Fibroblast of lung (primary cell): ENCODE measurements at places on chromosomes 7 and 10.

GRCh38 chr7:94012746-94013145 is 8.6 kb upstream of the BET1 start:
- no peak for DNase-seq

GRCh38 chr7:78558566-78558965 is 760.0 kb downstream of the PHTF2 start:
- DNase-seq: no peak

DNA sequence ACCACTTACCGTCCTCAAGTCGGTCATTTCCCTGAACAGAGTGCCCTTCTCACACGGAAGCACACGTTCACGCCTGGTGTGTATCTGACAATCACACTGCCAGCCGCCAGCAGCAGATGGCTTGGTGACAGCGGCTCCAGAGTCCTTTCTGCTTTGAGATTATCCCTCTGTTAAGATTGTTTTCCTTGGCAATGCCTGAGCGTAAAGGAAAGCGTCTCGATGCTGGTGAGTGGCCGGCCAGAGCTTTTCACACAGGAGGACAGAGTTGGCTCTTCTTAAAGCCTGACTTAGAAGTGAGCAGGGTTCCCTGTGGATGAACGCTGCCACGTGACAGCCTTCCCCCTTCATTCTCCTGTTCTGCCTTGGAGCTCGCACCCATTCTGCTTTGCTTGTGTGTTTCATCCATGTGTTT is 22.1 kb upstream of the PRKAR1B start:
- peak; percentile 31 for DNase-seq

DNA sequence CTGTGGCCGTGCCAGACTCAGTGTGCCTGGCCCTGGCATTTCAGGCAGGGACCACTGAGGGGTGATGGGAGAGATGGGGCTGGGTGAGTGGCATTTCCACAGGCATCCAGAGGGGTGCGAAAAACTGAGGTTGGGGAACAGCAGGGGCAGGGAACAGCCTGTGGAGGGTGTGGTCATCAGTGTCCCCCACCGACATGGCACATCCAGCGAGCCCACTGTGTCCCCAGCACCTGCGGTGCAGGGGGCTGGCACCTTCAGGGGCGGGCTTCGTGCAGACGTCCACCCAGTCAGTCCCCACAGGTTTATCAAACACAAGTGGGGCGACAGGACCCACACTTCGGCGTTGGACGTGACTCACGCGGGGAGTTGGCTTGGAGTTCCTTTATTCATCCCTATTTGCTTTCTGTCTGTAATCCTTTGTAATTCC is 14.8 kb downstream of the CUX1 start:
- no peak for DNase-seq

- DNase-seq: no peak
These were observed 13.9 kb downstream of the STX1A start for GRCh38 chr7:73705551-73705920.

GRCh38 chr7:1752771-1753563 is 82.9 kb downstream of the ELFN1 start:
- no peak for DNase-seq

GRCh38 chr7:19009936-19010280 is 107.5 kb downstream of the TWIST1 start:
- DNase-seq: peak; percentile 81

GRCh38 chr7:127437837-127438236 is 45.3 kb upstream of the ZNF800 start:
- DNase-seq: peak; percentile 87

- DNase-seq: no peak
These were observed 94.5 kb downstream of the RELN start for GRCh38 chr7:103894656-103895596.

DNA sequence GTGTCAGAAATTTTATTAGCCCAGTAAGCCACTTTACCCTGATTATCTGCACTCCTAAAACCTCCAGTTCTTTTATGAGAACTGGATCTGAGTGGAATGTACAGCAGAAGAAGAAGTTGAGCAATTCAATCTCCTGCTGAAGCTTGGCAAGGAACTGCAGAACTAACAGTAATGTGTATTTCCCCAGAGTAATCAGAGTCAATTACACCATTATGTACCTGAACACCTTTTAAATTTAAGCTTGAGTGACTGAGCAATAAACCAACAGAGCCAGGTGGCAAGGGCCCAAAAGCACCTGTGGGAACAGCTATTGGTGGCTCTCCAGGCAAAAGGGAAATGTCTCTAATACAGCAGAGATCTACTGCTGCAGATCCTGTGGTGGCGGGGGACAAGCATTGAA is 40.1 kb upstream of the AKR1C2 start:
- no peak for DNase-seq

GRCh38 chr10:79238158-79238520 is 109.1 kb upstream of the PPIF start:
- no peak for DNase-seq

DNA sequence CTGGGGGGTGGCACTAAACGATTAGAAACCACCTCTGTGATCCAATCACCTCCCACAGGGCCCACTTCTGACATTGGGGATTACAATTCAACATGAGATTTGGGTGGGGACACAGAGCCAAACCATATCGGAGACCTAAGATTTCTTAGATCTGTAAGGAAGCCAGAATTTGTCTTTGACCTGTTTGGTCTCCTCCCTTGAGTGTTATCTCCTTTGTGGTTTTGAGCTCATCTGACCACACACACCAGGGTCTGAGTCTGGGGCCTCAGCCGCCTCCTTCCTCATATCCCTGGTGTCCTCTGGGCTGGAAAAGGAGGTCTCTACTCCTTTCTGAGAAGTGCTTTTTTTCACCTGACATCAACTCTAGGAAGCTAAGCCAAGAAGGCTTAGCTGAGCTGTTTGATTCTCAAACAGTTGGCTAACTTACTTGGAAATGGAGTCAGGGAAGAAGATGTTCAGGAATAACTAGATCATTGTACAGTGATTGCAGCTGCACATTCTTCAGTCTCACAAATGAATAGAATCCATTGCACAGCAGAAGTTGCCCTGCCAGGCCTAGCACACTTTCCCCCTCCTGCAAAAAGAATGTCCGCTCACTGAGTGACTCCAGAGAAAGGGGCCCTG is 167.4 kb downstream of the ARHGAP21 start:
- no peak for DNase-seq

- DNase-seq: no peak
These were observed 32.8 kb downstream of the MKRN1 start for GRCh38 chr7:140446467-140446866.

DNA sequence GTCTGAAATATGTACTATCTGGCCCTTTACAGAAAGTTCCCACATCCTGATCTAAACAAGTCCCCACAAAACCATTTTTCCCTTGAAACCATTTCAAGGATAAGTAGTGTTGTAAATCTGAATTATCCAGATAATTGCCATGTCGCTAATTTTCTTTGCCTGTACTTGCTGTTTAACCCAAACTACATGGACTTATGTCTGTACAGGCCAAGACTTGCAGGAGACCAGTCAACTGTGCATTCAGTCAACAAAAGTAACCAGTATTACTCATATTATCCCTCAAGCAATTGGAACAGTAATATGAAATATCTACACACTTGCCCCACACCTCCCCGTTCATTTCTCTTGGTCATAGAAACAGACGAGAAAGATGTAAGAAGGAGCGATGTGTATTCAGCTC is 347.8 kb upstream of the NFE2L3 start:
- no peak for DNase-seq

DNA sequence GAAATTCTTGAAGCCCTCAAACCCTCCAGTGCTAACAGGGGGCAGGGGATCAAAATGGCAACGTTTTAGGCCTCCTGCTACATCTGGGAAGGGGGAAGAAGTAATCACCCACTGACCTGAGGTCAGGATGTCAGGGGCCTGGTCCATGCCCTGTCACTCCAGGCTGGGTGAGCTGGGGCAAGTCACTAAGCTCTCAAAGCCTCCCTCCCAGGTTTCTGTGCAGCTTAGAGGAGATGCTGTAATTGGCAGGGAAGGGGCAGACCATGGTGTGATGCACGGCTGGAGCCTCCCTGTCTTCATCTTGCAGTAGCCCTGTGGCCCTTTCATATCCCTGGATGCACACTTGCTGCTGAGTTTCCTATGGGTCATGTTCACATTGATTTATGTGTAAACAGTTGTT is 27.2 kb downstream of the LEP start:
- DNase-seq: no peak

DNA sequence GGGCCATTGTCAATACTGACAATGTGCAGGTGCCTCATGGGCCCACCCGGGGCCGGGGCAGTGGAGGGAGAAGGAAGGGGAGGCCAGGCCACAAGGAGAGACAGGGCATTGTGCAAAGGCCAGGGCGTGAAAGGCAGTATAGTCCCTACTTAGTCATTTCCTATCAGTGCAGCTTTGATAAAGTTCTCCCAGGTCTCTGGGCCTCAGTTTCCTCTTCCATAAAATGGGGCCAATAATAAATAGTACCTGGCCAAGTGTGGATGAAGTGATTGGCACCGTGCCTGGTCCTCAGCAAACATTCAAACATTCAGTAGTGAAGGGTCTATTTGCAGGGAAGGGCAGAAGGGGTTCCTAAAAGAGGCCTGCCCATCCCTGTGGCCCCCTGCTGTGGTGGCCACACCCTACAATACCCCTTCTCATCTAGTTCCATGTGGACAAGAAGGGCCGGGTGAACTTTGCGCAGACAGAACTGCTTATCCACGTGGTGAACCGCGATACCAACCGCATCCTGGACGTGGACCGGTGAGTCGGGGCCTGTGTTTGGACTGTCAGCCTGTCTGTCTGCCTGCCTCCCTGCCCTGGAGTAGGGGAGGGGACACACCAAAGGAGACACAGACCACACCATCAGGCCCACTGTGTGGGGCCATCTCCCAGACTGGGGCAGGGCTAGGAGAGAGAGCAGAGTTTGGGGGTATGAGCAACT is 36.9 kb upstream of the VSIR start:
- DNase-seq: no peak

DNA sequence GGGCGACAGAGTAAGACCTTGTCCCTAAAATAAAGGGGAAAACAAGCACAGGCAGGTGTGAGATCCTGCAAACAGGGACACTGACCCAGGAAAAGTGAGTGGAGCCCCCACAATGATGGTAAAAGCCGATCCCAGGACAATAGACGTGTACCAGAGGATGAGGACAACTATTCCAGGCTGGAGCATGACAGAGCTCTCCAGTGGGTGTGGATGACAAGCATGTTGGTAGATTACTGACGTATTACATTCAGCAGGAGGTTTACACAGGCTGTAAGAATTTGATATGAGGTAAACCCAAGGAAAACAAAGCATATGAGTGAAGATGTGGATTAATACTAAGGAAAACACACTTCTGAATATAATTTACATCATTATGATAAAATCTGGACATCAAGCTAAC is 27.8 kb upstream of the SMURF1 start:
- DNase-seq: no peak

GRCh38 chr10:69057951-69058297 is 30.0 kb upstream of the SRGN start:
- DNase-seq: peak; percentile 73

DNA sequence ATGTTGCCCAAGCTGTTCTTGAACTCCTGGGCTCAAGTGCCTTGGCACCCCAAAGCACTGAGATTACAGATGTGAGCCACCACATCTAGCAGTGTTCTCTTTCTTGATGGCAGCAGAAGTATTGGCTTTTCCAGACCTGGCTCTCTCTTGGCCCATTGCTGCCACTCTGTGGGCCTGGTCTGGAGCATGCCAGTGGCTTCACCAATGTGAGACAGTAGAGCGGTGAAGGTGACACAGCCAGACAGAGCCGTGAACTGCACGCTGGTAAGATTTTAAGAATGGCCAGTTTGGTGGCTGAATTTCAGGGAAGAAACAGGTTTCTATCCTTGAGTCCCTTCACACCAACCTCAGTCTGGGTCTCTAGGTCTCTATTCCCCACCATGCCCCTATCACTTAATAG is 552.7 kb upstream of the NRP1 start:
- no peak for DNase-seq

DNA sequence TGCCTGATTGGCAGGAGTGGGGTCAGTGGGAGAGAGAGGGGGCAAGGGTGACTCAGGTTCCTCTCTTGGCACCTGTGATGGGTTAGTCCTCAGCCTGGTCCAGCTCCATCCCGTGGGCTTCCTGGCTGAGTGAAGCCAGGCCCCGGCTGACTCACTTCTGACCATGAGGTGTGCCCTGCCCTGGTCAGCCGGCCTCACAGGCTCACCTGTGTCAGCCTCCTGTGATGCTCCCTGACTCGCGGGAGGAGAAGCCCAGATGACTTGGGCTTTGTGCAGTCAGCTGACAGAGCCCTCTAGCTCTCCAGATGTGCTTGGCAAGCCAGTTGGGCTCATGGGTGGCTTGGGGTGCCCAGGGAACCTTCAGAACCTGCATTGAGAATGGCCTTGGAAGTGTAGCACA is 16.0 kb upstream of the PPIF start:
- DNase-seq: no peak

DNA sequence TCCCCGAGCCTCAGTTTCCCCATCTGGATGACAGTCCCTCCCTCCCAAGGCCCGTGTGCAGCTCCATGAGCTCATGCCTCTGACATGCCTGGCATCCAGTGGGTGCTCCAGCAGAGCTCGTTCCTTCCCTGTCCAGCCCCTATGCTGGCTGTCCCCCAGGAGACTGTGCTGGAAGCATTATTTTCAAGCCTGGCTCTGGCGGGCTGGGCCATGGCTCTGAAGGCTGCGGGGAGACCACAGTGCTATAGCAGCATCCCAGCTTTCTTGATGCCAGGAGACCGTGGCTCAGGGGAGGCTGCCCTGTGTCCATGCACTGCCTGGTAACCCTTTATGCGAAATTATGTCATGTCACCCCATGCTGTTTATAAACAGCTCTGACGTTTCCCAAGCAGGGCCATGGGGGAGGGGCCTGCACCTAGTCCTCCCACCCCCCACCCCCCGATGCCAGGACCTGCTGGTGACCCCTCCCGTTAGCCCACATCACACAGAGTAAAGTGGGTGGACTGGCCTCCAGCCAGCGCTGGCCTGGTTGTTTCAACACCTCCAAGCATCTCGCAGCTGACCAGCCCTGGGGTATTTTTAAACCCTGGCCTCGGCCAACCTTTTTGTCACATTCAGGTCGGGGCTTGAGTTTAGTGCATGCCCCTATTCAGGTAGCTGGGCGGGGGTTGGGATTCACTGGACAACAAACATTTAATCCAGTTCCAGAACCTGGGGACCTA is 105.9 kb upstream of the ZNF716 start:
- no peak for DNase-seq

GRCh38 chr7:35613150-35613549 is 81.8 kb downstream of the HERPUD2 start:
- DNase-seq: no peak

- DNase-seq: no peak
These were observed 85.1 kb upstream of the FGFR2 start for GRCh38 chr10:121683366-121683765.

DNA sequence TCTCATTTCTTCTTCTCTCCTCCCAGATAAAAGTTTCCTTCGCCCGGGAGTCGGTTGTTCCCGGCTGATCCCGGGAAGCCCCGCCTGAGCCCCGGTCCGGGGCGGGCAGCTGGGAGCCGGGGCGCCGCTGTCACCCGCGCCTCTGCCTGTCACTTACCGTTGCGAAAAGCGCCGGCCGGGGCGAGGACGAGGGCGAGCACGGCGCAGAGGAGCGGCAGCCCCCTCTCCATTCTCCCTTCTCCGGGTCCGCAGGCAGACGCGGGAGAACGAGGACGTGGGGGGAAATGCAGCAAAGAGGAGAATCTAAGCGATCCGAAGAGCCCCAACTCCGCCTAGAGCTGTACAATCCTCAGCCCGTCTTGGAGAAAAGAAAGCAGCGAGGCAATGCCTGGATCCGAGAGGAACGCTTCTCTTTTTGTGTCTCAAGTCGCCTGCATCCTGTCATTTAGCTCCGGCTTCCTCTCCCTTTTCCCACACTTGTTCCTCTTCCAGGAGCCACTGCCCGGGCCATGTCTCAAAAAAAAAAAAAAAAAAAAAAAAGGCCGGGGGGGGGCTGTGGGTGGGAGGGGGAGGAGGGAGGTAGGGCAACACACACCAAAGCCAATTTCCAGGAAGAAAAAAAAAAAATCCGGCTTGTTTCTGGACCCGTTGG is at the start of gene NRP1:
Gene NRP1, minus strand, starts transcription at position 515 of the 652 bp plus-strand sequence. Its CDS starts 285 bp downstream, at position 230.
- no peak for DNase-seq

- no peak for DNase-seq
These were observed 75.4 kb downstream of the OTUD1 start for GRCh38 chr10:23514321-23514720.
